ENCODE measurements at places on chromosomes 12 and 14. TPM values are rescaled to one million over a fixed set of nuclear protein-coding genes. Genes with fewer than 3 reads are reported as not detected.

SYT1 gene
- 0.59 TPM for total RNA-seq

REM2 gene
- total RNA-seq, result not detected

YEATS4 gene
- total RNA-seq, result 19.1 TPM

TOMM20L gene
- not detected for total RNA-seq

EVL gene
- total RNA-seq, result 14.0 TPM

VIPAS39 gene
- 33.6 TPM for total RNA-seq

RASSF9 gene
- 0.92 TPM for total RNA-seq

APOLD1 gene
- 3.8 TPM for total RNA-seq

KLRF1 gene
- total RNA-seq, result 0.11 TPM

APOF gene
- total RNA-seq, result not detected

CALCOCO1 gene
- 58.7 TPM for total RNA-seq

SOAT2 gene
- total RNA-seq, result not detected

RD3L gene
- total RNA-seq, result not detected

AQP6 gene
- not detected for total RNA-seq

LPAR5 gene
- 0.04 TPM for total RNA-seq

CEBPE gene
- not detected for total RNA-seq

Data from pulmonary artery endothelial cell (primary cell).